T-helper 17 cell (primary cell): ENCODE measurements at places on chromosomes 16 and 17. TPM values are rescaled to one million over a fixed set of nuclear protein-coding genes. Genes with fewer than 3 reads are reported as not detected.

The ACTG1 gene
- total RNA-seq = 1,202 TPM

DNA sequence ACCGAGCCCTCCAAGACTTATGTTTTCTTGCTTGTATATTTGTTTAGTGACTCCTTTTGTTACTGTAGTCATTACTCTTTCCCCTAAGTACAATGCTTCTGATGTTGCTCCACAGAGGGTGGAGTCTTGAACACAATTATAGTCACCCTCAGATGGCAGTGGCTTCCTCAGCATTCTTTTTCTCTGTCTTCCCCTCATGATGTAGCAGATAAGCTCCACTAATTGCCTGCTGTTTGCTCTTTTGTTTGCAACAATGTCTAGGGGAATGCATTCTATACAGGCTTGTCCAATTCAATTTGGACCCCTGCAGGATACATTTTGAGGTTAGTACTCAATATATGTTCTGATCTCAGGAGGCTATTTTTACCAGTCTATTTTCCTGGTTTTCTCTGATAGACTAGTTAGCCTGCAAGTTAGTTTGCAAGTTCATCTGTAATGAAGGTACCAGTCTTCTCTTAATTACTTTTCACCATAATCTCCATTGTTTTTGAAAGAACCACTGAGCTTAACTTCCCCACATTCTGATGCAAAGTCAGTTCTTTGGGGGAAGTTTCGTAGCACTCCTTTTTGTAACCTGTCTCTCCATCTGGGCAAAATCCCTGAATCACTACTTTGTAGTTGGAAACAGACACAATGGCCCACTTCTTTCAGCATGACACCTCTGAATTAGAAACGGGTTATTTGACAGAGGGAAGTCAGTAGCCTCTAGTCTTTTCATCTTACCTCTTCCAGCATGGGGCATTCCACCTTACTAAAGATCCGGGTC is 1509.2 kb downstream of the CDH11 start:
- no peaks in the 10 kb centered on the region for H3K4me1 ChIP-seq
- H3K27me3 ChIP-seq = no peaks in the 10 kb centered on the region

DNA sequence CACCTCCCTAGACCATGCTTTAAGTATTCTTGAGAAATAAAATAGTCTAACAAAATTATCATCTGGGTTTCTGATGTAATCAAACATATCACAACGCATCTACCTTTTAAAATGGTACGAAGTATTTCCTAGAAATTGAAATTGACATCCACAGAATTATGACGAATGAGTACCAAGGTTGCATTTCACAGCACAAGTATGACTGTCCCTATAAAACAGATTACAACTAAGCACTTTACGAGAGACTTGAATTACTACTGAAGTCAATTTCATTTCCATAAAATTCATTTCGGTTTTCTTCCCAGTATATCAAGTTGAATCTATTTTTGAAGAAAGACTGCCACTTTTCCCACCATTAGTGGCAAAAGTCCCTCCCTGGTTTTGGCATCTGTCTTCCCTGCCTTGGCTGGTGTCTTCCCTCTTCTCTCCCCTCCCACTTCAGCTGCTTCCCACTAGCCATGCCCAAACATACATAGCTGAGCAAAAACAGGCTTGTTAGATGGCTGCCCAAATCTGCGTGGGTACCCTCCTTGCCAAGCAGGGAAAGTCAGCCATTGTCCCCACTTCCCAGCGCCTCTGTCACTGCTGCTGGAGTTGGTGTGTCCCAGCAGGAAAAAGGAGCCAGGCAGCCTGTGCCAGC is 29.2 kb downstream of the DNAH9 start:
- H3K4me3 ChIP-seq = no peak overlapping the region
- no peaks in the 10 kb centered on the region for H3K4me1 ChIP-seq

GRCh38 chr16:674968-675883 is at the start of gene RHBDL1:
TSS of gene RHBDL1 (plus strand) at chr16:675671. CDS start at chr16:675791, 120 bp downstream.
- H3K27ac ChIP-seq = no peak within 1 kb of the TSS
- H3K4me1 ChIP-seq = peaks cover 11% of the 10 kb centered on the region
- no peaks in the 10 kb centered on the region for H3K27me3 ChIP-seq
- no peaks in the 10 kb centered on the region for H3K36me3 ChIP-seq

DNA sequence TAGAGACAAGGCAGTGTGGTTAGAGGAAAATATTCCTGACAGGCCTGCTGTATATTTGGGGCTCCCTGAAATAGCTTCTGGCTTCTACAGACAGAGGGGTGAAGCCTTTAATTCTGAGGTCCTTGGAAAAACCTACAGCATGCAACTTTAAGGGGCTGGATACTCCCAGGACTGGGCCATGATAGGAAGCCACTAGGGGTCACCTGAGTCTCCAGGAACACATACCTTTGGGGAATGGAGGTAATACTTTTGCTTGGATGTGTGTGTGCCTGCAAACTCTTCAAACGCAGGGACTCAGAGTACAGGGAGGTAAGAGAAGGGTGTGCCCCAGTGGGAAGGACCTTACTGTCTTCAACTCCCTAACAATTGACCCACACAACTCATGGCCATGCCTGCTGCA is 4.1 kb downstream of the ASIC2 start:
- peaks cover 12% of the 10 kb centered on the region for H3K36me3 ChIP-seq
- H3K4me3 ChIP-seq = no peak overlapping the region
- no peak for DNase-seq

DNA sequence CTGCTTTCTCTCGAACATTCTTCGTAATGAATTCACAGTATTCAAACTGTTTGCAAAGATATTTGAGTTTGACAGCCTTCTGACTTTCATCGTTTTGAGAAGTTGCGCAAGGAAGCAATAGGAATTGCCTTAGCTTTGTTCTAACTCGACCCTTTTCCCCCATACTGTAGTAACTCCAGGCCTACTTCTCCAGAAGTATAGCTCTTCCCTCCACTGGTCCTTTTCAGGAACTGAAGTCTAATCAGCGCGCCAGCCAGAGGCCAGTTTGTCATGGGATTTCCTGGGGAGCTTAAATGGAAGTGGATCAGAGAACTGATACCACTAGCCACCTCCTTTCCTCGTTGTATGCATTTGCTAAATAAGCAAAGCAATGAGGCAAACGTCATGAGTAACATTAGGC is 27.9 kb downstream of the CDR2 start:
- H3K4me3 ChIP-seq = no peak overlapping the region

The MRPL10 gene
- 82.3 TPM for total RNA-seq

DNA sequence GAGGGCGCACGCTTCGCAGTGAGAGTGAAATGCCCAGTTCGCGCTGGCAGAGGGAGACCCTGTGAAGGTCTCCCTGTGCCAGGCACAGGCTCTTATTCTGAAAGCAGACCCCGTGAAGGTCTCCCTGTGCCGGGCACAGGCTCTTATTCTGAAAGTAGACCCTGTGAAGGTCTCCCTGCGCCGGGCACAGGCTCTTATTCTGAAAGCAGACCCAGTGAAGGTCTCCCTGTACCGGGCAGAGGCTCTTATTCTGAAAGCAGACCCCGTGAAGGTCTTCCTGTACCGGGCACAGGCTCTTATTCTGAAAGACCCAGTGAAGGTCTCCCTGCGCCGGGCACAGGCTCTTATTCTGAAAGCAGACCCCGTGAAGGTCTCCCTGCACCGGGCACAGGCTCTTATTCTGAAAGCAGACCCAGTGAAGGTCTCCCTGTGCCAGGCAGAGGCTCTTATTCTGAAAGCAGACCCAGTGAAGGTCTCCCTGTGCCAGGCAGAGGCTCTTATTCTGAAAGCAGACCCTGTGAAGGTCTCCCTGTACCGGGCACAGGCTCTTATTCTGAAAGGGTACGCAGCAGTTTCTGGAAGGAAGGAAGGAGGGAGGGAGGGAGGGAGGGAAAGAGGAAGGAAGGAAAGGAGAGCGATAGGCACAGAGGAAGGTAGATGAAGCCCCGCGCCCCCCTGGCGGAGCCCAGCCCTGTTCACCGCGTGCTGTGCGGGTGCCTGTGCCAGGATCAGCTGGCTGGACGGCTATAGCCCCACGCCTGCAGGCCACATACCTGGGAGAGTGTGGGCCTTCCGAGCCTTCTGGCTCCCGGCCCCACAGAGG is 55.3 kb downstream of the WDR45B start:
- peaks cover 29% of the 10 kb centered on the region for H3K4me1 ChIP-seq
- H3K4me3 ChIP-seq = peak overlapping the region; percentile 77
- peak overlapping the region; percentile 96 for H3K27ac ChIP-seq
- H3K27me3 ChIP-seq = no peaks in the 10 kb centered on the region

DNA sequence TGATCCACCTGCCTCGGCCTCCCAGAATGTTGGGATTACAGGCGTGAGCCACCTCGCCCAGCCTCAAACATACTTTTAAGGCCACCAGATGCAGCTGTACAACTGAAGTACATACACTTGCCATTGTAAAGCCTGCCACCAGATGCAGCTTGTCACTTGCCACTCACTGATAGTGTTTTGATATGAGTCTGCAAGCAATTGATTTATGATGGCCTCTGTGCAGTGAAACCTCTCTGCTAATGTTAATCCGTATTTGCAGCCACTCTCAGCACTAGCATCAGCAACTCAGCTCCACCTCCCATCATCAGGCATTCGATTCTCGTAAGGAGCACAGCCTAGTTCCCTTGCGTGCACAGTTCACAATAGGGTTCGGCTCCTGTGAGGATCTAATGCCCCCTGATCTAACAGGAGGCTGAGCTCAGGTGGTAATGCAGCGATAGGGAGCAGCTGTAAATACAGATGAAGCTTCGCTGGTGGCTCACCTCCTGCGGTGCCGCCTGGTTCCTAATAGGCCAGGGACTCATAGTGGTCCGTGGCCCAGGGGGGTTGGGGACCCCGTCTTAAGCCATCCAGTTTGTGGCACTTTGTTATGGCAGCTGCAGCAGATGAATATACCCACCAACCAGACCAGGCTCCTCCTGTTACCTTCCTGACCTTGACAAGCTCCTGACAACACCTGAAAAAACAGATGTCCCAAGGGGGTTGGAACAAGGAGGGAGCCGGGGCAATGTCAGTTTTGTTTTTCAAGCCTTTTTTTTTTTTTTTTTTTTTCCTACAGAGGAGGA is 1.3 kb upstream of the HERPUD1 start:
- H3K27ac ChIP-seq = peak overlapping the region; percentile 99
- no peaks in the 10 kb centered on the region for H3K27me3 ChIP-seq
- peaks cover 20% of the 10 kb centered on the region for H3K4me1 ChIP-seq
- DNase-seq = no peak
- H3K4me3 ChIP-seq = peak overlapping the region; percentile 96

- H3K27me3 ChIP-seq = no peaks in the 10 kb centered on the region
- no peaks in the 10 kb centered on the region for H3K36me3 ChIP-seq
- peaks cover 37% of the 10 kb centered on the region for H3K4me1 ChIP-seq
- no peak for DNase-seq
Measured at GRCh38 chr17:43365356-43365755, 33.4 kb upstream of the ARL4D start.

DNA sequence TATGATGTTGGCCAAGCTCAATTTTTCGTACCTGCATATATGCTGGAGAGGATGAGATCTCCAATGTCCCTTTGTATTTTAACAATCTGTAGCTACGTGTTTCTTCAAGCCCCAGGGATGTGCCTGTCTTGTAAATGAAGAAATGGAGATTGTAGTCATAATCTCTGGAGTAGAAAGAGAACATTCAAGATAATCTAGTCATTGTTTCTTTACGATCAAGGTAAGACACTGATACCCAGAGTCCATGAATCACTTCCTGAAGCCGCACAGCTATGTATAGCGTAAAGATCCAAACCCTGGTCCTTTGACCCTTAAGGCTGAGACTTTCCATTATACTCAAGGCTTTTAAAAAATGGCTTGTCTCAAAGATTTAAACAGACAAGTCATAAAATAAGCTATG is 205.5 kb downstream of the HS3ST3B1 start:
- no peak overlapping the region for H3K27ac ChIP-seq
- H3K27me3 ChIP-seq = no peaks in the 10 kb centered on the region
- H3K4me3 ChIP-seq = no peak overlapping the region
- peaks cover 5% of the 10 kb centered on the region for H3K36me3 ChIP-seq
- peaks cover 2% of the 10 kb centered on the region for H3K4me1 ChIP-seq

GRCh38 chr17:12735517-12735916 is 53.8 kb upstream of the ARHGAP44 start:
- DNase-seq = no peak
- no peaks in the 10 kb centered on the region for H3K36me3 ChIP-seq
- no peak overlapping the region for H3K4me3 ChIP-seq
- no peaks in the 10 kb centered on the region for H3K4me1 ChIP-seq
- H3K27me3 ChIP-seq = no peaks in the 10 kb centered on the region

DNA sequence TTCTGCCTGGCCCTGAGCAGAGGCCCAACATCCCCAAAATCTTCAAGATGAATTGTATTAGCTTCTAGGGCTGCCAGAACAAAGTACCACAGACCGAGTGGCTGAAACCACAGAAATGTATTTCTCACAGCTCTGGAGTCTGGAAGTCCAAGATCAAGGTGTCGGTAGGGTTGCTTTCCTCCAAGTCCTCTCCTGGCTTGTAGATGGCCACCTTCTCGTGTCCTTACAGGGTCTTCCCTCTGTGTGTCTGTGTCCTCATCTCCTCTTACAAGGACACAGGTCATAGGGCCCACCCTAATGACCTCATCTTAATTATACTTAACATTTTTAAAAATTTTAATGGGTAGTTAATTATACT is 215.7 kb downstream of the NTN1 start:
- H3K4me1 ChIP-seq = peaks cover 12% of the 10 kb centered on the region
- no peak for DNase-seq
- H3K27ac ChIP-seq = no peak overlapping the region
- H3K4me3 ChIP-seq = no peak overlapping the region
- H3K27me3 ChIP-seq = no peaks in the 10 kb centered on the region

The CACNG3 gene
- total RNA-seq = not detected

DNA sequence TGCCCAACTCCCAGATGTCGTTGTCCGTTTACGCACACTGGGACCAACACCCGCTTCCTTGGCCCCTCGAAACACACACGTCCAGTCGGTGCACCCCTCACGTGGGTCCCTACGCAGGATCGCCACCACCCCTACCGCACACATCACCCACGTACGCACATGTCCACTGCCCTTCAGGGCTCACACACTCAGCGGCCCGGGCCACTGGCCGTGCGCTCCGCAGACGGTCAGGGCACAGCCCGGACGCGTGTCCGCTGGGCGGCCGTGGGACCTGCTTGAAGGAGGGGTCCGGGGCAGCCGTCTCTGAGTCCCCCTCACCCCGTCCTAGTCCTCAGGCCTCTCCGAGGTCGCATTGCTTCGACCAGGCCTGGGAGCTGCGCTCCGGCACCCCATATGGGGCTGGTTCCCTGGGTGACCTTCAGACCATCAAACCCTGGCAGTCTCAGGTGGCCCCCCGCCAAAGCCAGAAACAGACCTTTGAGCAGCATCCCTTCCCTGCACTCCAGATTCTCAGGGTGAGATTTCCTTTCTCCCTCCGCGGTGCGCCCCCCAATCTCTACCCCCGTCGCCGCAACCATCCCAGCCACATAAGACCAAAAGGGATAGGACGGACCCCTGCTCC is 914 bp upstream of the GPRC5B start:
- DNase-seq = no peak
- H3K27me3 ChIP-seq = peaks cover 26% of the 10 kb centered on the region
